ENCODE measurements at places on chromosomes 6 and 20.

DNA sequence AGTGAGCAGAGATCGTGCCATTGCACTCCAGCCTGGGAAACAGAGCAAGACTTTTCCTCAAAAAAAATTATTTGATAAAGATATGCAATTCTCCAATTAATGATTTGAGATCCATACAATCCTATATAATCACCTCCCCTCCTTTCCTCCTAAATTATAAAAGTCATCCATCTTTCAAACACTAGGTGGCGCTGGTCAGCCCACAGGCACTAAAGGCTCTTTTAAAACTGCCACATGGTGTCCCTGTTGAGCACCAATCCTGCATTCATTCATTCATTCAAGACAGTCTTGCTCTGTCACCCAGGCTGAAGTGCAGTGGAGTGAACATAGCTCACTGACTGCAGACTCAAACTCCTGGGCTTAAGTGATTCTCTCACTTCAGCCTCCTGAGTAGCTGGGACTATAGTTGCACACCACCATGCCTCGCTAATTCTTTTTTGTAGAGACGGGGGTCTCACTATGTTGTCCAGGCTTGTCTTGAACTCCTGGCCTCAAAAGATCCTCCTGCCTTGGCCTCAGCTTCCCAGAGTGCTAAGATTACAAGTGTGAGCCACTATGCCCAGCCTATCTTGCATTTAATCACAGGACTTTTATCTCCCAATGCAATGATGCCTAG, 58.7 kb upstream of the SLC2A12 start:
- DNase-seq = peak; percentile 30

DNA sequence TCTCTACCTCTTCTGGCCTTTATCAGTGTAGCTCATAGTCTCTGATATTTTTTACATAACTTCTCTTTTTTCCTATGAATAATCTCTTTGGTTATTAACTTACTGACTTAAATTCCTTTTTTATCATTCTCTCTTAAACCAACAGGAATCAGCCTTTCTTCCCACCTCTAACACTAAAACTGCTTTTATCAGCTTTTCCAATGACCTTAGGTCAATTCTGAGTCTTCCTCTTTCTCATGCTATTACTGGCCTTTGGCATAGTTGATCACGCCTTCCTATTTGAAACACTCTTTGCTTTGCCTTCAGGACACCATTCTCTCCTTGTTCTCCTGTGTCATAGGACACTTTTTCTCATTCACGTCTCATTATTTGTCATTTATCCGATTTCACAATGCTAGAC, 8.1 kb upstream of the HINT3 start:
- no peak for DNase-seq

DNA sequence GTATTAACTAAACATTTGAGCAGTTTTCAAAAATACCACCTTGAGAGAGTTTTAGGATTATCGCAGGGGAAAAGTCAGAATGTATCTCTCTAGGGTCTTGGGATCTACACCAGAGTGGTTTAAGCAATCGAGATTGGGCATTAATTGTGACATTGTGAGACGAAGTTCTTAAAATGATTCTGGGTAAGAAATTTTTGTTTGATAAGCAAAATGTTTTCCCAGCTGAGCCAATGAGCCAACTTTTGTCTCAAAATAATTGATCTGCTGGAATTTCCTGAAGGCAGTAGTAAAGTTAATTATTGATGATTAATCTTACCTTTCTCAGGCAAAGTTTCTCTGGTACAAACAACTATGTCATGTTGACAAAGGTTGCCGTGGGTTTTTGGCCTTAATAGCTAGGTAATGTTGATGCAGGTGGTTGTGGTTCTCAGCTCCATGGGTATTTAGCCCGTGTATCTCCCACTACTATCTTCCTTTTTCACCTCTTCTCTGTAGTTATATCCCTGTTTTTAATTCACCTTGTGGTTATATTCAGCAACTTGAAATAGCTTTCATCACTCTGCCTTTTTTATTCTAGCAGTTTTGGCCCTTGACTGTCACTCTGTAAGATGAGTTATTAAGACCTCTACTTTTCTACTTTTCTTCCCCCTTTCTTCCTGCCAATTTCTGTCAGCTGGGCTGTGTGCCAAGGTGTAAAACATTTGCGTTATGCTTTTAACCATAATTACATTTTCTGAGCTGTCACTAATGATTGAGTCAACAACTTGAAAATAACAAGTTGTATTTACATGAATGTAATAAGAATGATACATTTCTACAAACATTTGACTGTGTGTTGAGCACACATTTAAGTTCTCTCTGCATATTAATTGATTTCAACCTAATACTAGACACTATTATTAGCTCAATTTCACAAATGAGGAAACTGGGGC, 368.3 kb upstream of the BTBD3 start:
- no peak for DNase-seq

DNA sequence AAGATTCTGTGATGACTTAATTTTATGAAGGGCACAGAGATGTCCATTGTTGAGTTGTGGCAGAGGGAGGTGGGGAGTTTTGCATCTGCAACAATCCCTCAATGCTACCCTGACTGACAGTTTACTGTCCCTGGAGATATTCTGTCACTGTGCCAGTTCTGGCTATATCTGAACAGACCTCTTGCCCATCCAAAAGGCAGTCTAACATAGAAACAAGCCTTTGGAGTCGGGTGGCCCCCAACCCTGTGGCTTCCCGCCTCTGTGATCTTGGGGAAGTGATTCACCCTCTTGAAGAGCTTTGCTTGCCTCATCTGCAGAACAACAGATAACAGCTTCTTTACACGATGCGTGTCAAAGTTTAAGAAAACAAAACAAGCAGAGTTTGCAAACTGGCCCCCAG, 3.8 kb upstream of the E2F1 start:
- DNase-seq = peak; percentile 44

GRCh38 chr6:63802606-63803206, 167.1 kb downstream of the PHF3 start:
- DNase-seq = no peak

GRCh38 chr6:63516186-63516944, 55.9 kb upstream of the LOC128125822 start:
- DNase-seq = no peak

DNA sequence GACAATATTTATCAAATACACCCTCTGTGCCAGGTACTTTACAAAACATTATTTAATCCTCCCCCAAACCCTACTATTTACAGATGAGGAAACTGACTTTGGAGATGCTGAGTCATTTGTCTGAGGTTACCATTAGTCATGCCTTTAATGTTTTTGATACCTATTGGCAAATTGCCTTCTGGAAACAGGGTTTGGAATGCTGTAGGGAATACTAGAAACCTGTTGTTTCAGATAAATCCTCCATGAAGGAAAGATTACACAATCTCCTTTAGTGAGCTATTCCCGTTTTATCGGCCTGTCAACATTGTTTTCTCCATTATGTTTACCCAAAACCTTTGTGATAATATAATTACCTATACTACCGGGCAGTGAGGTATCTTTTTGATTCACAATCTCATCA, 93.6 kb upstream of the ADGRF1 start:
- no peak for DNase-seq

GRCh38 chr20:3839328-3839727, 7.3 kb upstream of the MAVS start:
- no peak for DNase-seq

DNA sequence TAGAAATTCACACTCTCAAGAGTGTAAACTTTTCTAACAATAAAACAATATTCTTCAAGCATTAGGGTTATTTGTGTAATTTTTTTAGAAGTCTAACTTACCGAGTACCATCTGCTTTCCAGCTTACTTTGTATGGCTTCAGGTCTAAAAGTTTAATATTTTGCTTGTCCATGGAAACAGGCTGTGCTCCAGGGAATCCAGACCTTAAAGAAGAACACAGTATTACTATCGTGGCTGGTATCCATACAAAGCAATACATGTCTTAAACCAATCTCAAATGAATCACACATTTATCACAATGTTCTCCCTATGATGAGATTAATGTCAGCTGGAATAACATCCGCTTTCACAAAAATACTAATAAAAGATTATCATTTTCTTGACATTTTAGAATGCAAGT, 73.0 kb downstream of the RNGTT start:
- DNase-seq = no peak

DNA sequence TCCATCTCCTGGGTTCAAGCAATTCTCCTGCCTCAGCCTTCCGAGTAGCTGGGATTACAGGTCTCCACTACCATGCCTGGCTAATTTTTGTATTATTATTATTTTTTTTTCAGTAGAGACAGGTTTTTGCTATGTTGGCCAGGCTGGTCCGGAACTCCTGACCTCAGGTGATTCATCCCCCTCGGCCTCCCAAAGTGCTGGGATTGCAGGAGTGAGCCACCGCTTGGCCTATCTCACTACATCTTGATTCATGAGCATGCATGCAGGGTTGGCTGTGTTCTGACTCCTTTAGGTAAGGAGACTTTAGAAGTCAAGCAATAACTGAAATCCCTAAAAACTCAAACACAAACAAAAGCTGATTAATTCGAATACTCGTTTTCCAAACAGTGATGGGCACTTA, 80.9 kb downstream of the GJA1 start:
- no peak for DNase-seq

DNA sequence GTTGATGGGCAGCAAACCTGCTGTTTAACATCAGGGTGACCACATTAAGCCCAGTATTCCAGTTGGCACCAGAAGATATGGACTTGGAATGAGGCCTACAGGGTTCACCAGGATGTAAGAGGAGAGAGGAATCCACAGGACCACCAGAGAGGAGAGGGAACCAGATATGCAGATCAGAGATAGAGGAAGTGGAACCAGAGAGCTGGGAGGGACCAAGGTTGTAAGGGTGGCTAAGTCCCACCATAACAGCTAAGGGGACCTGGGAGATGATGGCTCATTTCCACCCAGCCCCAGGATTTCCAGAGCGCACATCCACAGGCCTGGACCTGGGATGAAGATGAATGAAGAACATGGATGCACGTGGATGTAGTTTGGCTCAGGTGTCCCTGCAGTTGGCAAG, 11.1 kb downstream of the BTN2A1 start:
- DNase-seq = no peak

DNA sequence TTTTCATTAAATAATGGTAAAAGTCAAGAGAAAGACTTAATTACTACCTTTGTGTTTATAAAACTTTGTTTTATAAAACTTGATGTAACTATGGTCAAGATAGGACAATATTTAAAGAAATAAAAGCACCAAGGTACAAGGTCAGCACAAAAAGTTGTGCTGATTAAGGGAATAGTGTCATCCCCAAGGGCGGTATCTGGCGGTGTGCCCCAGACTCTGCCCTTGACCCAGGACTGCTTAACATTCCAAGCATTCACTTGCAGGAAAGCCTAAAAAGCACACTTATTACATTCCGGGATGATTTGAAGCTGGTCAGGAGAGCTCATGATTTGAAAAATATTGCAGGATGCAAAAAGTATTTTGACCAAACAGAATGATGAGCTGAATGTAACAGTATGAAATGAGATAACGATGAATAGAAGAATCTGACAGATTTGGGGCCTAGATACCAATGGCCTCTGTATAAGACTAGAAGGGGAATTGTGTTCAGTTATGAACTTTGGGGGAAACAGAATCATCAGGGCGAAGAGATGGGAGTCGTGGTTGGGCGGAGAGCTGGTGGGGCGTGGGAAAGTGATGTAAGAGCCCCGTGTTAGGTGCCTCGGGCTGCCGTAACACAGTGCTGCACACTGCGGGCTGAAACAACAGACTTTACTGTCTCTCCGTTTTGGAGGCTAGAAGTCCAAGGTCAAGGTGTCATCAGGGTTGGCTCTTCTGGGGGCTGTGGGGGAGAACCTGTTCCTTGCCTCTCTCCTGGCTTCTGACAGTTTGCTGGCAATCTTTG, 77.2 kb downstream of the CDC5L start:
- no peak for DNase-seq

DNA sequence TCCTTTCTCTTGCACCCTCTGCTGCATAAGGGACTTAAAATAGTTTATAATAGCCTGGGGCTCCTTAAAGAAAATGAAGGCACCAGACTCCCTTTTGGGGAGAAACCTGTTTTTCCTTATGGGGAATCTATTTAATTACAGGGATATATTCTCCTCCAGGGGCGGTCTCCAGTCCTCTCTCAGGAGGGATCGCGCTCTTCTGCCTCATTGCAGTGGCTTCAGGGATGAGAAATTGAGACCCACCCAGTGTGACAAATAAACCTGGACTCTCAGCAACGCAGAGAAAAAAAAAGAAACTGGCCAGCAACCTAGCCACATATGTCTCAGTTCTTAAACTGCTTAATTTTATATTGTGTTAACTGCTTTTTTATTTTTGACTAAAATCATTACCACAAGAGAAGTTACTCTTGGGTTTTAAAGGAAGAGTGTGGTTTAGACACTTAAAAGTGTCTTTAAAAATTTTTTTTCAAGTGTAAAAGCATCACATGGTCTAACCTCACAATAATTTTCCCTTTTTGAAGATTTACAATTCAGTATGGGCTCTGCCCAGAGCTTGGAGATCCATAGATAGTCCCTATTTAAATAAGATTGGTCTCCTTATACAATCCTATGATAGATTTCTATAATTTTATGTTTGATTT, 11.7 kb upstream of the GOPC start:
- DNase-seq = no peak

- DNase-seq = no peak
Measured at GRCh38 chr6:35600659-35601125, 88.0 kb upstream of the TULP1 start.

- peak; percentile 58 for DNase-seq
Measured at GRCh38 chr6:163554663-163555062, 140.1 kb downstream of the QKI start.

DNA sequence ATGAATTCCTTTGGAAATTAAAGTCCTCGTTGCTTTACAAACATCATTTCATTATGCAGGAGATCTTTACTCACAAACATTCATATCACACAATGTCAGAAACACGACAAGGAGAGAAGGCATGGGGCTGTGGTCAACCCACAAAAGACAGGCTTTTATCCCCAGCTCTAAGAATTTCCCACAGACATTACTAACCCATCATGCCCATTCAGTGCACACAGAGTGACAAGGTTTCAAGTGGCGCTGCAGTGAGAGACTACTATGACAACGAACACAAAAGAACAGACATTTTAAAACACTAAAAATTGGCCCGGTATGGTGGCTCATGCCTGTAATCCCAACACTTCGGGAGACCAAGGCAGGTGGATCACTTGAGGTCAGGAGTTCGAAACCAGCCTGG, 579.8 kb upstream of the AGPAT4 start:
- no peak for DNase-seq

GRCh38 chr6:134599079-134599478, 281.2 kb upstream of the SGK1 start:
- no peak for DNase-seq

- no peak for DNase-seq
Measured at GRCh38 chr6:89941763-89942497, 47.7 kb downstream of the GJA10 start.

All from activated naive CD4-positive, alpha-beta T cell treated with Interleukin-2 at 50 U/mL for 16 hours (primary cell).